ENCODE measurements at places on chromosomes 11 and 22. TPM values are rescaled to one million over a fixed set of nuclear protein-coding genes. Genes with fewer than 3 reads are reported as not detected.

Gene TLCD5
- 6.8 TPM for polyA plus RNA-seq

Gene B3GAT1
- 0.41 TPM for polyA plus RNA-seq

Gene MYO7A
- polyA plus RNA-seq: 2.1 TPM

- no peak for DNase-seq
These were observed 23.6 kb downstream of the KCNJ4 start for GRCh38 chr22:38431266-38432010.

GRCh38 chr11:66189031-66189745 lies 79.3 kb upstream of the RAB1B start:
- no peak for DNase-seq
